ENCODE measurements at places on chromosomes 5 and 9.
A peak's percentile ranks its signal among the peaks of the same experiment; 100 is the strongest.

DNA sequence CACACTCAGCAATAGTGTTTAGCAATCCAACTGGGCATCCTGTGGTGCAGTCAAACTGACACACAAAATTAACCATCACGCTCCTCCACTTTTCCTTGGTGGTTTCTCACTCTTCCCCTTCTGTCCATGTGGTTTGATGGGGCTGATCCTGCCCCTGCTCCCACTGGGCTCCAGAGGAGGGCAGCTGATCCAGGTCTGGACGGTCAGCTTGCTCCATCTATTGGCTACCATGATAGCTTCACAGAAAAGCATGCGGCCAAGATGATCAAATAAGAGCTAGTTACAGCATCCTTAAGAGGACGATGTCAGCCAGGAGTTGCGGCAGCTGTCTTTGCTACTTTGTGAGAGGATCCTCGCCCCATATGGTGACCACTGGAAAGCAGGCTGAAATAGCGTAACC is 29.6 kb upstream of the RANBP17 start:
- no peak for DNase-seq

- no peak for DNase-seq
Observed at GRCh38 chr5:177380805-177381126, 3.5 kb upstream of the SLC34A1 start.

GRCh38 chr9:37027582-37028419 is 6.3 kb downstream of the PAX5 start:
- DNase-seq, result peak; percentile 99

GRCh38 chr5:395156-395920 is 47.6 kb upstream of the EXOC3 start:
- peak; percentile 44 for DNase-seq

DNA sequence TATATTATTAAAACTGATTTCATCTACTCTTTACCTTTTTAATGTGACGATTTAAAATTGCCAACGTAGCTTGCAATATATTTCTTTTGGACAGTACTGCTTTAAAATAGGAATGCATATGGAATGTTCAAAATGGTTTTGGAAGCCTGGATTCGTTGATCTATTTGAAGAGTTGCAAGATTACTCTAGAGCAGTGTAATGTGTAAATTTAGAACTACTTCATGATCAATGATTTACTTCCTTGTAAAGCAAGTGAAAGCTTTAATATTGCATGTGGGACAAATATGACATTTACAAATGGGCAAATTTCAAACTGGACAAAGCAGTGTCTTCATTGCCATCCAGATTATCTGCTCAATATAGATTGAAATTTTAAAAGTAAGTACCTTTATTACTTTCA is 38.3 kb downstream of the PARP8 start:
- no peak for DNase-seq

- no peak for DNase-seq
Observed at GRCh38 chr9:107239474-107239873, 43.6 kb upstream of the RAD23B start.

DNA sequence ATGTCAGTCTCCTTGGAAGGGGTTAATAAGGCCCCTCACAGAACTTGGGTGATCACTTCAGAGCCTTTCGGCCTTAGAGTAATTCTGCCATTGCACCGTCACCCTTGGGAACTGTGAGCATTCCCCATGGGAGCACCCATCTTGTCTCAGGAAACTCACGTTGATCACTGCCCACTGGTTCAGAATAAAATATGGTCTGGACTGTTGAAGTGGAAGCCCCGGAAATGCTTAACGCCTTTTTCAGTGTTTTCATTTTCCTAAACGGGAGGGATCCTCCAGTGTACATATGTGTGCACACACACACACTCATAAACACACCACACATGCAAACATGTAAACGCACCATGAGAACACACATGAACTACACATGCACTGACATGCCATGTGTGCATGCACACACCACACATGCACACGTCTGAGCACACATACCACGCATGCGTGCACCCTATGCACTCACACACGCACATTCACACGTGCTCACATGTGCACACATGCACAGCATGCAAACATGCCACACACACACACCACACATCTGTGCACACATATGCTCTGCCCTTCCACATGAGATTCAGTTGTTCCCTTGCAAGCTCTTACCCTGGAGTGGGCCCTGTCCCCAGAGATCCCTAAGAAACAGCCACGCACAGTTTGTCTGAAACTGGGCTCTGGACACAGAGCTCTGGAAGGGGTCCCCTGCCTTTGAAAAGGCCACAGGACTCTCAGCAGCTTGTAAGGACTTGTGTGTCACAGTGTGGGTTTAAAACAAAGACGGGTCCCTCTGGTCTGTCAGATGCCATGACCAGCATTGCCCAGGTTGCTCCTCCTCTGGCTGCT is 17.0 kb downstream of the MRPL36 start:
- no peak for DNase-seq

DNA sequence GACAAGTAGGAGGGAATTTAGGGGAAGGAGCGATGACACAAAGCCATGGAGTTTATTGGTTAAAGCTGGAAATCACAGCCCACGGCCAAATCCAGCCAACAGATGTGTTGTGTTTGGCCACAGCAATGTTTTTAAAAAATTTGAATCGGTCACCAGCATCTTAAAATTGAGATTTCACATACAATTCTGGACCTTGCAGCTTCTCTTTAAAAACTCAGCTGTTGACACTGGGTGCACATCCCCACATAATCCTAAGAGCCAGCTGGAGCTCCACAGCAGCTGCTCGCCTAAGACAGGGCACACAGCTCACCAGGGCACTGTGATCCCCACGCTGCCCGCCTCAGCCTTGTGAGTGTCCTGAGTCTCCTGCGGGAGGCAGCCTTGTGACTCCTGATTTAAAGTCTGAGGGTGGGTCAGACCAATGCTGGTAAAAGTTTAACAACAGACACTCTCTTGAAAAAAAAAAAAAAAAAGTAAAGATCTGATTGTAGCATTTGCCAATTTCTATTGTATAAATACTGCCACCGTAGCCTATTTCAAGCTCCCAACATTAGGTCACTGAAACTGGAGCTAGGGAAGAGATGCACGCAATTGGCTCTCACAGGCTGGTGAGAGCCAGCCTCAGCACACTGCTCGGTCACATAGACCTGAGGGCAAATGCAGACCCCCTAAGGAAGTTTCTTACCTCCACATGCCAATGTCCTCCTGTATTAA is 124.8 kb downstream of the HSD17B3 start:
- DNase-seq, result no peak

GRCh38 chr5:97107318-97107717 is 35.1 kb downstream of the LIX1 start:
- DNase-seq, result no peak

- no peak for DNase-seq
Observed at GRCh38 chr5:134451225-134451935, 39.7 kb upstream of the CDKN2AIPNL start.

GRCh38 chr5:76641514-76642120 is 18.4 kb upstream of the F2RL2 start:
- peak; percentile 71 for DNase-seq

GRCh38 chr5:86320266-86320665 is 297.5 kb upstream of the COX7C start:
- no peak for DNase-seq

GRCh38 chr5:7586480-7586879 is 190.5 kb downstream of the ADCY2 start:
- DNase-seq, result no peak

- no peak for DNase-seq
Observed at GRCh38 chr5:16854351-16854750, 81.7 kb downstream of the MYO10 start.
